ENCODE measurements at places on chromosomes 5 and 9. TPM values are rescaled to one million over a fixed set of nuclear protein-coding genes. Genes with fewer than 3 reads are reported as not detected.

The RMRP gene
- 13,690 TPM for total RNA-seq

The FOXD4L3 gene
- not detected for total RNA-seq

GRCh38 chr5:96427824-96428223 is 5.2 kb downstream of the PCSK1 start:
- DNase-seq: peak; percentile 15

- DNase-seq: peak; percentile 78
Observed at GRCh38 chr9:105280691-105281090, 36.2 kb downstream of the SLC44A1 start.

DNA sequence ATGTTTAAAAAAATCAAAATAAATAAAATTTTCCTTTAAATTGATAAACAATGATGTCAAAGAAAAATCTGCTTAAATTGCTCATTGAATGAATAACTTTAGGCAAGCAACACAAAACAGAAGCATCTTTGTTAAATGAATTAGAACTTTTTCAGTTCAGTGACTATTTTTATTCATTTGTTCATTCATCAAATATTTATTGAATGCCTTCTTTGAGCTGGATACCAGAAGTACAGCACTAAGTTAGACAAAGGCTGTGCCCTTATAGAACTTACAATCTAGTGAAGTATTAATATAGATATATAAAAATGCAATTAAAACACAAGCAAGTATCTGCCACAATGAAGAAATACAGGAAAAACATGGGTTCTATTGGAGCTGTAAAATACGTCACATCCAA is 10.8 kb downstream of the FNIP1 start:
- DNase-seq: no peak

The ACOT12 gene
- not detected for total RNA-seq

The PLAC8L1 gene
- total RNA-seq: not detected

The DND1 gene
- total RNA-seq: under 0.01 TPM

The TLX3 gene
- not detected for total RNA-seq

GRCh38 chr5:54942064-54942778 is 43.2 kb downstream of the ESM1 start:
- DNase-seq: no peak

GRCh38 chr9:78685471-78685870 is 388.5 kb downstream of the PSAT1 start:
- no peak for DNase-seq

GRCh38 chr9:128887914-128888350 is 6.0 kb downstream of the LRRC8A start:
- DNase-seq: no peak

The LAMC3 gene
- total RNA-seq: under 0.01 TPM

The WDR38 gene
- not detected for total RNA-seq

- no peak for DNase-seq
Observed at GRCh38 chr5:168670881-168671575, 91.9 kb upstream of the PANK3 start.

- DNase-seq: no peak
Observed at GRCh38 chr9:117682955-117683710, 21.1 kb upstream of the TLR4 start.

The N4BP3 gene
- total RNA-seq: under 0.01 TPM

- peak; percentile 5 for DNase-seq
Observed at GRCh38 chr5:106523852-106524251, 1146.9 kb downstream of the EFNA5 start.

The PIP5KL1 gene
- 0.28 TPM for total RNA-seq

DNA sequence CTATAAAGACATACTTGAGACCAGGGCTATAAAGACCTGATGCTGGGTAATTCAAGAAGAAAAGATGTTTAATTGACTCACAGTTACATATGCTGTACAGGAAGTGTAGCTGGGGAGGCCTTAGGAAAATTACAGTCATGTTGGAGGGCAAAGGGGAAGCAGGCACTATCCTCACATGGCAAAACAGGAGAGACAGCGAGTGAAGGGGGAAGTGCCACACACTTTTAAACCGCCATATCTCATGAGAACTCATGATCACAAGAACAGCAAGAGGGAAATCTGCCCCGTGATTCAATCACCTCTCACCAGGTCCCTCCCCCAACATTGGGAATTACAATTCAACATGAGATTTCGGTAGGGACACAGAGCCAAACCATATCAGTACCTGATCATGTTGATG is 89.9 kb upstream of the ADAMTSL1 start:
- DNase-seq: peak; percentile 13

GRCh38 chr9:124344291-124345050 is 70.8 kb downstream of the PSMB7 start:
- DNase-seq: no peak

DNA sequence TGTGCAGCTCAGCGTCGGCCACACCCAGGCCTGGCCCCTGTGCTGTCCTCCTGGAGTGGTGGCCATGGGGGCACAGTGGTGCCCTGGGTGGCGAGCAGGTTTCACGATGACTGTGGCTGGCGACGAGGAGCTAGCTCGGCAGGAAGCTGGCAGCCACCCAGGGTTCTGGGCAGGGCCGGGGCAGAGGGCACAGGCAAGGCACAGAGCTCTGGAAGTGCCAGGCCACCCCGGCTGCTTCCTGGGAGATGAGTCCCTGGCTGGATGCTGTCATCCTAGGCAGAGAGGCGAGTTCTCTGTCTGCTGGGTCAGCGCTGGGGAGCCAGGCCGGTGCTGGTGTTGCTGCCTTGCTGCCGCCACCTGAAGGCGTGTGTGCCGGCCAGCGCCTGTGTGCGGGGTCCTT is 51.7 kb downstream of the RXRA start:
- DNase-seq: no peak

The ABCA2 gene
- 3.8 TPM for total RNA-seq

GRCh38 chr5:130323804-130324454 is 419.7 kb downstream of the CHSY3 start:
- DNase-seq: no peak

DNA sequence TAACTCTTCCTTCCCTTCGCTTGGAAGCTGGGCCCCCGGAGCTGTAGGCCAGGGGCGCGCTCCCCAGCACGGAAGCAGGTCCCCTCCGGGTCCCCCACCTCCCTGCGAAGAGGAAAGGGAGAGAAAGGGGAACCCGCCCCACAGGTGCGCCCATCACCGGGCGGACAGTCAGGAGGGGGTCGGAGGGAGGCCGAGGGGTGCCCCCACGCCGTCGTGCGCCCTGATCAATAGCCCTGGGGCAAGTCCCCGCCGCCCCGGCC is 793 bp downstream of the AGPAT2 start:
- no peak for DNase-seq

The PGM5 gene
- total RNA-seq: 14.7 TPM

- DNase-seq: peak; percentile 90
Observed at GRCh38 chr9:128656416-128657343, at the start of gene DYNC2I2. TSS of gene DYNC2I2 (minus strand) at chr9:128656847. CDS start at chr9:128656726, 121 bp downstream.

DNA sequence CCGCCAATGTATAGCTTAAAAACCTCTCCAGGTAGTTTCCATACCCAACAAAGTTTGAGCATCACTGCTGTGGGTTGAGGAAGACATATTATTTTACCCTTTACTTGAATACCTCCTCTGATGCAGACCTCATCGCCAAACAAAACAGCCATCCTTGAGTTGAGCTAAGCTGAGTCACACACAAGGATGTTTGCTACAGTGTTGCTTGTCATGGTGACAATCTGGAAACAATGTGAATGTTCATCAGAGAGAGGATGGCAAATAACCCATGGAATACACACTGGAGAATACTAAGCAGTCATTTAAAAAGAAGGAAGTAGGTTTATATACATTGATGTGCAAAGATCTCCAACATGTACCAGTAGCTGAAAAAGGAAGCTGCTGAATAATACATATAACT is 41.1 kb upstream of the TCF7 start:
- peak; percentile 12 for DNase-seq

DNA sequence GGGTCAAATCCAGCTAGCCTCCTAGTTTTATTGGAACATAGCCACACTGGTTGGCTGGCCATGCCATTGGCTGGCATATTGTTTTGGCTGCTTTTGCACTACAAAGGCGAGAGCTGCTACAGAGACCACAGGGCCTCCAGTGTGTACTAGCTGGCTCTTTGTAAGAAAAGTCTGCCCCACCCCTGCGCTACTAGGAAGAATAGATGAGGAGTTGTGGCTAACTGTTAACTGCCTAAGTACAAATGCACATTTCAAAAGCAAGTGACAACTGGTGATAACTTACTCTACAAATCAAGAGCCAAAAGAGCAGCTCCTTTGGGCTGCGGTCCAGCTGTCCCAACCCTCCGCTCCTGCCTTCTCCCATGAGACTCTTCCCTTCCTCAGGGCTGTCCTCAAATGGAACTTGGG is 63.9 kb downstream of the SERINC5 start:
- no peak for DNase-seq

DNA sequence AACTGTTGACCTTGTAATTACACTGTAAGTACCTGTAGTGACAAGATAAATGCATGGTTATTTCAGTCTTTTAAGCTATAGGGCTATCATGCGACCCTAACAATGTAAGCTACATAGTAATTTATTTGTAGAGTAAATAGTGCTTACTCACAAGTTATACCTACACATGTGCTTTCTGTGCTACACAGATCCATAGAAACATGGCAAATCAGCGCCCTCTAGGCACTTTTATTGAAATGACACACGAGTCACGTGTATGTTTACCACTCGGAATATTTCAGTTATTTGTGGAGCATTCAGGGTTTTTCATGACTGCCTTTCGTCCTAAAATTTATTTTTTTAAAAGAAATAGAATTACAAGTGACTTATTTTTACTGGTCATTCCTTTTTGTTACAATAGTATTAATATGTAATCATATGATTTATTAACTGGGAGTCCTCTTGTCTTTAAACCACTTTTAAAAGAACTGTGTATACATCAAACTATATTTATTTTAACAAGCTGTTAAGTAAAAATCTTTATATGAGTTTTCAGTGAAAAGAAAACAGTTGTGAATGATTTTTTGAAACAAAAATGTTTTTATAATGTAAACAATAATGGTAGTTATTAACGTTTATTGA is 1242.3 kb upstream of the WWC1 start:
- no peak for DNase-seq

The SPINK7 gene
- total RNA-seq: not detected

- DNase-seq: peak; percentile 61
Observed at GRCh38 chr9:91282292-91282691, 79.4 kb downstream of the AUH start.

All from IMR-90 (cell line).